ENCODE measurements at places on chromosomes 11 and 22. TPM values are rescaled to one million over a fixed set of nuclear protein-coding genes. Genes with fewer than 3 reads are reported as not detected.

DNA sequence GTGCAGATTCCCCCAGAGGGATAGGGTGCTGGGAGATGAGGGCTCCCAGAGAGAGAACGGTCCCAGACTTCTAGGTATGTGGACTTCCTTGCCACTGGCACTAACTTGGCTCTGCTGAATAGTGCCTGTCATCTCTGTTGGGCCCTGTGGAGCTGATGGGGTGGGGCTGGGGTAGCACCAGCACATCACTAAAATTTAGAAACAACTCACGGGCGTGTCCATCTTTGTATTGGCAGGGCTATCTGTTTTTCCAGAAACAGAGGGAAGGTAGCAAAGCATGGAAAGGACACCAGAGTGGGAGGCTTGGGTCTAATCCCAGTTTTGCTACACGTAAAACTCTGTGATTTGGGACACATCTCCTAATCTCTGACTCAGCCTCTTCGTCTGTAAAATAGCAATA is 25.8 kb downstream of the SWAP70 start:
- DNase-seq: no peak
- no peak overlapping the region for H3K27ac ChIP-seq
- no peak overlapping the region for H3K4me3 ChIP-seq
- H3K4me1 ChIP-seq: no peaks in the 10 kb centered on the region

Gene MRPL23
- 43.9 TPM for total RNA-seq

DNA sequence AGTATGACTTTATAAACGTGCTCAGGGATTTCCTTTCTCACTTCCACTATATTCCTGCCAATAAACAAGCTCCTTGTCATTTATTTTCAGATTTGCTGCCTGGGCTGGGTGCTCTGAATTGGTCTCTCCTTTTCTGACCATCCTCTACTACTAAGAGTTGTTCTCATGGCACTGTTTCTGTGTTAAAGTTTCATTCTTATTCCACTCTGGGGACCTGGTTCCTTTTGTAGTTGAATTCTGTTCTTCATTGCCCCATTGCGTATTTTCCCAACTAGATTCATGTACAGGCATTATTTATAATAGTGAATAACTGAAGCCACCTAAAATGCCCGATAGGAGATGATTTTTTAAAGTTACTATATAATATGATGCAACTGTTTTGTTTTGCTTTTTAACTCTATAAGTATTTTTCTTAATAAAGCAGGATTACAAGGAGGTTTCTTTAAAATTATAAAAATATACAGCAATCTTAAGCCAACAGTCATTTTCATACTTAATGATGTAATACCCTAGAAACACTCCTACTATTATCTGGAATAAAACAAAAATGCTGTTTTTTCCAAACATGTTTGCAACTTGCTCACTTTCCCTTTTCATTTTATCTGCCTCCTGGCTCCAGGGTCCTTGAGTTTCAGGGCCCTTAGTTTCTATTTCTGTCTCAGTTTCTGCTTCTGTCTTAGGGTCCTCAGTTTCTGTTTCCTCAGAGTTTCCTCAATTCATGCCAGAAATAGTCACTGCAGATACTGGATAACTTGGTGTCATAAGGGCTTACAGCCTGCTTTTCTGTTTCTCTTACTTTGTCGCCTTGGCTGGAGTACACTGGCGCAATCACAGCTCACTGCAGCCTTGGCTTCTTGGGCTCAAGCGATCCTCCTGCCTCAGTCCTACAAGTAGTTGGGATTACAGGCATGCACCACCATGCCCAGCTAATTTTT is 9.8 kb upstream of the FUT4 start:
- H3K4me3 ChIP-seq: no peak overlapping the region
- H3K27ac ChIP-seq: no peak overlapping the region
- no peak for DNase-seq
- H3K27me3 ChIP-seq: peaks cover 5% of the 10 kb centered on the region
- no peaks in the 10 kb centered on the region for H3K36me3 ChIP-seq
- H3K4me1 ChIP-seq: no peaks in the 10 kb centered on the region

Gene HORMAD2
- not detected for total RNA-seq

DNA sequence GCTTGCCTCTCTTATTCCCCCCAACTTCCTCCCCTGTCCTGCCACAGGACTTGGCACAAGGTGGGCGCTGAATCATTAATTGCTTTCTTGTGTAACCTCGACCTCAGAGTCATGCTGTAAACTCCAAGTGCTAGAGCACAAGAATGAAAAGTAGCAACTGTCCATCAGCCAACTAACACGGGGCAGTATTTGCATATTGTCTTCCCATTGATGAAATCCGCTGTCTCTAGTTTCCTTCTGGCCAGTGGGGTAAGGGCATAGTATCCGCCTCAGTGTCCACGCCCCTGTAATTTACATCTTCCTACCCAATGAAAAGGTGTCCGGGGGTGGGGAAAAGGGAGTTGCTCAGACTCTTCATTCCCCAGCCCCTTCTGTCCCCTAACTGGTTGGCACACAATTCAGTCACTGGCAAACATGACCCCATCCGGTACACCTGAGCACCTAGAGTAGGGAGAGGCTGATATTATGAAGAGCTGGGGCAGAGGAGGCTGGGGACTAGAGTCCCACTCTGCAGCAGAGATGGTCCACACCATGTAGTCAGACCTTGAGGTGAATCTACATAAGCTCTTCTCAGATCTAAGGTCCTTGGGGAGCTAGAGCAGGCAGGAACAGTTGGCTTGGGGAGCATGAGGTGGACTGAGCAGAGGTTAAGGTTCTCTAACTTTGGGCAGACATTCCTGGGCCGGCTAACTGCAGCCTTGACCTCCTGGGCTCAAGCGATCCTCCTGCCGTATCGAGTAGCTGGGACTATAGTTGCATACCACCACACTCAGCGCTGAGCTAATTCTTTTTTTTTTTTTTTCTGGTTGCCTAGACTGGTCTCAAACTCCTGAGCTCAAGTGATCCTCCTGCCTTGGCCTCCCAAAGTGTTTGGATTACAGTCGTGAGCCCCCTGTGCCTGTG is 6.8 kb upstream of the GGA1 start:
- H3K27ac ChIP-seq: no peak overlapping the region
- no peaks in the 10 kb centered on the region for H3K36me3 ChIP-seq
- H3K4me1 ChIP-seq: peaks cover 27% of the 10 kb centered on the region
- DNase-seq: no peak
- no peaks in the 10 kb centered on the region for H3K27me3 ChIP-seq

DNA sequence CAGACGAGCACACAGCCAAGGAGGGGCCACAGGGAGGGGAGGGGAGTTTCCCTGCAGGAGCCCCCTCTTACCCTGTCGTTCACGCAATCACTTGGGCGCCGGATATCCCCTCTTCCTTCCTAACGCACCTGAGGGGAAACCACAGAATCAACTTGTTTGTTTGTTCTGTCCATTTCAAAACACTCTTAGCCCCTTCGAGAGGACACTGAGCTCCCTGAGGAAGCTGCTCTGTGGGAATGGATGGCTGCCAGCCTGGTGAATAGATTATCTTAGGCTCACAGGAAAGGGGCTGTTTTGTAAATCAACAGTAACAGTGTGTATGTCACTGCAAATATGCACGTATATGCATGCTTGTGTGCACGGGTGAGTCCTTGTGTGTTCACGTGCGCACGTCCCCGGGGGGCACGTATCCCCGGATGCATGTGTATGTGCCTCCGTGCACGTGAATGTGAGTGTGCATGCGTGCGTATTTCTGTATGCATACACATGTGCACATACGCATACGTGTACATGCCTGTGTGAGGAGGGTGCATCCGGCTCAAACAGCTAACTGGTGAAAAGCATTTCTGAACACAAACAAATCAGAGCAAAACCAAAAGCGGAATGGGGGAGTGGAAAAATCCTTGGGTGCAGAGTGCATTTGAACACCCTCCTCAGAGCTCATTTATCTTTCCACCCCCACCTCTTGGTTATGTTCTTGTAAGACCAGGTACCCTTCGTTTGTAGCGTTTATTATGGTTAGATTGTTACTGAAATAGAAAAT is 7.2 kb downstream of the ARSA start:
- H3K27ac ChIP-seq: peak overlapping the region; percentile 85
- peaks cover 9% of the 10 kb centered on the region for H3K36me3 ChIP-seq
- peak; percentile 95 for DNase-seq
- peaks cover 34% of the 10 kb centered on the region for H3K4me1 ChIP-seq
- peak overlapping the region; percentile 12 for H3K4me3 ChIP-seq
- H3K27me3 ChIP-seq: no peaks in the 10 kb centered on the region

DNA sequence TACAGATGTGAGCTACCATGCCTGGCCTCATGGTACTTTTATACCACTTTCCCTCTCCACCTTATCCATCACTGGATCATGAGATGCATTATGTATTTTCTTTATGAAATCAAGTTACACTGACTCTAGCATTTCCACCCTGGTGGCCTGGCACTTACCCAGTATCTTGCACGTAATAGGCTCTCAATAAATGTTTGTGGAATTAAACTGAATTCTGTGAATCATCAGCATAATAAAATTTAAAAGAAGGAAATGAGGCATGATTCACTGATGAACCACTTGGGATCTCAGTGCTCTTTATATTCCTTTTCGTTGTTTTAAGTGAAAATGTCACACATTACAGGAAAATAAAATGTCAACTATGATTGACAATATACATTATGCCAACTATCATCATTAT is 25.1 kb downstream of the ADM start:
- H3K36me3 ChIP-seq: no peaks in the 10 kb centered on the region
- H3K27me3 ChIP-seq: no peaks in the 10 kb centered on the region
- H3K27ac ChIP-seq: no peak overlapping the region
- no peak for DNase-seq
- no peak overlapping the region for H3K4me3 ChIP-seq

DNA sequence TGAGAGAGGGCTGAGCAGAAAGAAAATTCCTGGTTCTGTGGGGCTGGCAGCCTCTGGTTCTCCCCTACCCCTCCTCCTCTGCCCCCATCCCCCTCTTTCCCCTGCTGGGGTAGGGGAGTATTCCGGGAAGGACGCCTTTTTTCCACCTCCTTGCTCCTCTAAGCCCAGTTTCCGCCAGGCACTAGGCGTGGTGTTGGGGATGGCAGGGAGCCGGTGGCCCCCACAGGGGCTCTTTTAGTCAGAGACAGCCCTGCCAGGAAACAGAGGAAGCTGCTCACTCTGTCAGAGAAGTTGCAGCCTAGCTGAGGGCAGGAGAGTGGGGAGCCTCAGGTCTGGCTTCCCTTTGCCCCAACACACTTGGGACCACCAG is 15.6 kb upstream of the ARHGEF17 start:
- H3K36me3 ChIP-seq: no peaks in the 10 kb centered on the region
- DNase-seq: no peak
- H3K4me3 ChIP-seq: no peak overlapping the region

DNA sequence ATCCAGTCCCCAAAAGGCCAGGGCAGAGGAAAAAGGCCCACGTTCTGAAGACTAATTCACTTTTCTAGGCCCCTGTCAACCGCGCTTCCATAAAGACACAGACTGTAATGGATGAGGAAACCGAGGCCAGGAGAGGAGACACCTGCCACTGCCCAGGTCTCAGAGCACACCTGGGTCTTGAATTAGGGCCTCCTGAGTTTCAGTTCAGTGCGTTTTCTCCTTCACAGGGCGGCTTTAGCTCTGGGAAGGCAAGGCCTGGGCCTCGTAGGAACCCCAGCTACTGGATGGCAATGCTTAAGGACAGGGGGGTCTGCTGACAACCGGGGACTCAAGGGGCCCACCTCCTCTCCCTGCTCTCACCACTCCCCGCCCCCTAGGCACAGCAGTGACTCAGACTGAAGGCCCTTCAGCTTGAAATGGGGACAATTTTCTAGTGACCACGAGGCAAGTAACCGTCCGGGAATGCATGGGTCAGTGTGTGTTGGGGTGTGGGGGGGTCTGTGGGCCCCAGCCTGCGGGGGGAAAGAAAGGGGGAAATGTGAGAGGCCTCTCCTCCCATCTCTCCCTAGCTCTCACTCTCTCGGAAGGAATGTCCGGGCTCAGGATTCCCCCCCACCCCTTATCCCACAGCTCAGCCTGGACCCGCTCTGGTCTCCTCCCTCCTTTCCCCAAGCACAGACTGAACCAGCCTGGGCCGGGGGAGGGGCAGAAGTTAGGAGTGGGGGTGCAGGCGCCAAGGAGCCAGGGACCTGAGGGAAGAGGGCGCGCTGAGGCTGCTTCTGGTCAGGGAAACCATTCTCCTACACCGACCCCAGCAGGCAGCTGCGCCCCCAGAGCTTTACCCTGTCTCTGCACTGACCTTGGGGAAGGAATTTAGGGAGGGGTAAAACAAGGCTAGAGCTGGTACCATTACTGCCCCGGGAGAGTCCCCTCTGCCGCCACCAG is 17.2 kb downstream of the CREB3L1 start:
- H3K4me1 ChIP-seq: peaks cover 10% of the 10 kb centered on the region
- H3K27me3 ChIP-seq: peaks cover 7% of the 10 kb centered on the region
- no peaks in the 10 kb centered on the region for H3K36me3 ChIP-seq
- no peak for DNase-seq

- H3K27ac ChIP-seq: no peak overlapping the region
- H3K4me1 ChIP-seq: no peaks in the 10 kb centered on the region
- no peaks in the 10 kb centered on the region for H3K36me3 ChIP-seq
- no peaks in the 10 kb centered on the region for H3K27me3 ChIP-seq
Observed at GRCh38 chr22:34427436-34427835, 507.2 kb upstream of the LARGE1 start.

DNA sequence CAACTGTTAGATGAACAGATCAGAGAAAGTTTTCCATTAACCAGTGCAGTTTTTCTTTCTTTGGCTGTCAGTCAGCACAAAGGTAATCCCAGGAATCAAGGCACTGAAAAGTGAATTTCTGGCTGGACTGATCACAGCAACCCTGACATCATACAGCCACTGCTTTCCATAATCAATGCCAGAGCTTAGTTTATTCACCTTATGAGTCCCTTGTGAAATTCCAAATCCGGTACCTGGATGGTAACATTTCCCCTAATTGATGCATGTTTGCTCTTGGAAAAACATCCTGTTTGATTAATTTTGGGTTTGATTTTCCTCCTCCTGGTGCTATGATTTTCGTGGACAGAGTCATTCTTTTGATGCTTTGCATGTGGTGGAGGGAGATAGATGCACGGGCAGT is 319.8 kb downstream of the INSC start:
- no peaks in the 10 kb centered on the region for H3K4me1 ChIP-seq
- DNase-seq: no peak
- no peaks in the 10 kb centered on the region for H3K36me3 ChIP-seq
- H3K27ac ChIP-seq: no peak overlapping the region
- H3K27me3 ChIP-seq: no peaks in the 10 kb centered on the region

GRCh38 chr11:133198438-133198837 is 333.9 kb downstream of the OPCML start:
- H3K4me1 ChIP-seq: no peaks in the 10 kb centered on the region
- H3K27me3 ChIP-seq: no peaks in the 10 kb centered on the region
- H3K27ac ChIP-seq: no peak overlapping the region
- DNase-seq: no peak
- no peaks in the 10 kb centered on the region for H3K36me3 ChIP-seq
- H3K4me3 ChIP-seq: no peak overlapping the region

GRCh38 chr11:115616971-115617370 is 112.8 kb upstream of the CADM1 start:
- no peaks in the 10 kb centered on the region for H3K36me3 ChIP-seq
- no peak overlapping the region for H3K4me3 ChIP-seq
- H3K4me1 ChIP-seq: no peaks in the 10 kb centered on the region
- no peaks in the 10 kb centered on the region for H3K27me3 ChIP-seq
- DNase-seq: no peak
